GM03348 (cell line): ENCODE measurements at places on chromosomes 11 and 22.

DNA sequence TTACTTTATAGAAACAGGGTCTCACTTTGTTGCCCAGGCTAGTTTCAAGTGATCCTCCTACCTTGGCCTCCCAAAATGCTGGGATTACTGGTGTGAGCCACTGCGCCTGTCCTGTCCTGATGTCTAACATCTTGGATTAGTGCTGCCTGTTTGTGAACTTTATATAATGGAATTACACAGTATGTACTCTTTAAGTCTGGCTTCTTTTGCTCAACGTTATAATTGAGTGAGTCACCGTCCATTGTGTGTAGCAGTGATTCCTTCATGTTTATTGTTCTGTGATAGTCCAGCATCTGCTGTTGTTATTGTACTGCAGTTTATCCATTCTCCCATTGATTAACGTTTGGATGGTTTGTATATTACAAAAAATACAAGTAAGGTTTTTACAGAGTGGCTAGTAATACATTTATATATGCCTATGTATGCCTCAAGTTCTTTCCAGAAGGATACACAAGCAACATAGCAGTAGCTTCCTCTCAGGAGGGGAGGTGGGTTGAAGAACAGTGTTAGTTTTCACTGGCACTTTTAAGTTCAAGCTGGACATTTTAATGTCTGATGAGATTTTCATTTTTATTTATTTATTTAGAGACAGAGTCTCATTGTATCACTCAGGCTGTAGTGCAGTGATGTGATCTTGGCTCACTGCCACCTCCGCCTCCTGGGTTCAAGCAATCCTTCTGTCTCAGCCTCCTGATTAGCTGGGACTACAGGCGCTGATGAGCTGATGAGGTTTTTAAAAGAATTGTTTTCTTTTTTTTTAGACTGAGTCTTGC lies 25.2 kb upstream of the MICALL1 start:
- no peak for DNase-seq

DNA sequence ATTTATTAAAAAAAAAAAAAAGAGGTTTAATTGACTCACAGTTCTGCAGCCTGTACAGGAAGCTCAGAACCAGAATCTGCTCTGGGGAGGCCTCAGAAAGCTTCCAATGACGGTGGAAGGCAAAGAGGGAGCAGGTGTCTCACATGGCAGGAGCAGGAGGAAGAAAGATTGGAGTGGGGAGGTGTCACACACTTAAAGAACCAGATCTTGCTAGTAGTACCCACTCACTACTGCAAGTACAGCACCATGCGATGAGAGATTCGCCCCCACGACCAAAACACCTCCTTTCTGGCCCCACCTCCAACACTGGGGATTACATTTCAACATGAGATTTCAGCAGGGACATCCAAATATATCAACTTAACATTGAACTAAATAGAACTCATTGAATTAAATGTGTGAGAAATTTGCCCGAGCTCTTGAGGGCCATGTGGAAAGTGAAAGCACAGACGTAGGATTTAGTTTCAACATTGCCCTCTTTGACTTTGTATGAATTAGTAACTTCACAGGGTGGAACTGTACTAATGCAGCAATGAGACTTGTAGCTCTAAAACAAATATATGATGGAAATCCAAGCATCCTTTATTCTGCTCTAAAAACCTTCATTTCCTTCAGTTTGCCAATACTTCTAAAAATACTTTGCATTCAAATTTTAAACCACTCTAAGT lies 628.2 kb downstream of the FAM181B start:
- DNase-seq, result no peak

- no peak for DNase-seq
Measured at GRCh38 chr11:41392596-41392995, 66.9 kb downstream of the LRRC4C start.

DNA sequence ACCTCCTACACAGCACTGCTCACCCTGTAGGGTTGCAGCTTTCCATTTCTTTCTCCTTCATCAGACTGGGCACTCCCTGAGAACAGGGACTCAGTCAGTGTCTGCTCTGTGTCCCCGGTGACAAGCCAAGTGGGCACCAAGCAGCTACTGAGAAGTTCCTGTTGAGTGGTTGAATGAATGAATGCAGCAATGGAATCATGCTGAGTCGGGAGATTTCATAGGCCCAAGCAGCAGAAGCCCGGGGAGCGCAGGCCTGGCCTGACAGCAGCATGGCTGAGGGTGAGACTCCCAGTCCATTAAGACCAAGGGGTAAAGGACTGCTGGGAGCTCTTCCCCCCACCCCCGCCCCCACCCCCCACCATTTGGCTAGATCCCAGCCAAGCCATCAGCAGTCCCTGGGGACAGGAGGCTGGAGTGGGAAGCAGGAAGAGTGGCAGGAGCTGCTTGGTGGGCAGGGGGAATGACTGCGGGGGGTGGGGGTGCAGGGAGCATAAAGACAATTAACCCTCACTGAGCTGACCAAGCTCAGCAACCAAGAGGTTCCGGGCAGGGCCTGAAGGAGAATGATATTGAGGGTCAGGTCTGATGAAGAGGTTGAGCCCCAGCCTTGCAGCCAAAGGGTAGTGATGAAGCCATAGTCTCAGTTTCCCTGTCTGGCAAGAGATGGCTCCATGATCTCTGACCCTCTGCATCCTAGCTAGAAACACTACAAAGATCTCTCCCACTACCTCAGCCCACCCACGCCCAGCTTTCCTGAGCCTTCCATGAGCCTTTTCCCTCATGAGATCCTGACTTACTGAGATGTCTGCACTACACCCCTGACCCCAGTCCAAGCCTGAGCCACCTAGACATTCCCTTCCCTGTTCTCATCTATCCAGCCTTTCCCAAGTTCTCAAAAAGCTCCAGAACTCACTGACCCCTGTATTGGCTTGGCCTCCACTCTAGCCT lies 2.8 kb downstream of the PDE2A start:
- DNase-seq, result no peak

- DNase-seq, result no peak
Measured at GRCh38 chr11:41206388-41206787, 253.1 kb downstream of the LRRC4C start.

GRCh38 chr11:100695911-100696310 lies 8.8 kb downstream of the ARHGAP42 start:
- no peak for DNase-seq

DNA sequence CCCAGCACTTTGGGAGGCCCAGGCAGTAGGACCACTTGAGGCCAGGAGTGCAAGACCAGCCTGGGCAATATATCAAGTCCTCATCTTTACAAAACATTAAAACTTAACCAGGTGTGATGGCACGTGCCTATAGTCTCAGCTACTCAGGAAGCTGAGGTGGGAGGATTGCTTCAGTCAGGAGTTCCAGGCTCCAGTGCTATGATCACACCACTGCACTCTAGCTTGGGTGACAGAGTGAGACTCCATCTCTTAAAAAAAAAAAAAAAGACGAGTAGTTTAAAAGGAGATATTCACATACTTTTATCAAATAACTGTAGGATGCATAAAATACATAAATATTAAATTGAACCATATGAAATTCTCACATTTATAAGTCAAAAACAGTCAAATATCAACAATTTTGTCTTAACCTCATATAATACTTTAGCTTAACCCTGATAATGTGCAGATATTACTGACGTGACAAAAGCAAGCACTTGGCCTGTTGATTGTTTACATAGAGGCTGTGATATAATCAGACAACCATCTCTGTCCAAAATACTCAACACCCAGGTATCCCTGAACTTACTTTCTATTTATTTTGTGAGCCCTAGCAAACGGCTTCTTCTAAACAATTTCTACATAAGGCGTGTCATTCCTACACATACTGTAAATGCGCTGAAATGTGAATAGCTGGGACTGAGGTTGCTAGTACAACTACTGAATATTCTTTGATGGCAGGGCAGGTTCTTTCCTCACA lies 57.0 kb downstream of the PRCP start:
- no peak for DNase-seq

- DNase-seq, result no peak
Measured at GRCh38 chr11:132264616-132265015, 894.2 kb downstream of the NTM start.

DNA sequence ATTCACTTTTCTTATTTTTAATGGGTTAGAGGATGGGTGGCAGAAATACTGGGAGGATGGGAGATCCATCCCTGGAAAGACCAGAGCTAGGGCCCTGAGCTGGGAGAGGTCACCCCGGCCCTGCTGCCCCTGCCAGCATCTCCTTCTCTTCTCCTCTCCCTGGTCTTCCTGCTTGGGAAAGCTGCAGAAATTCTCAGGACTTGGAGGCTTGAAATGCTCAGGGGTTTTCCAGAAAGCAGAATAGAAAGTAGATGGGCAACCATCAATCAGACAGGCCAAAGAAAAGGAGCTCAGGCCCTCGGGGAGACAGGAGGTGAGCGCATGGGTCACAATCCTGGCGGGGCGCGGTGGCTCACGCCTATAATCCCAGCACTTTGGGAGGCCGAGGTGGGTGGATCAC lies 1.5 kb downstream of the APOBEC3H start:
- no peak for DNase-seq

GRCh38 chr11:29131055-29131454 lies 885.8 kb downstream of the KCNA4 start:
- DNase-seq, result no peak

DNA sequence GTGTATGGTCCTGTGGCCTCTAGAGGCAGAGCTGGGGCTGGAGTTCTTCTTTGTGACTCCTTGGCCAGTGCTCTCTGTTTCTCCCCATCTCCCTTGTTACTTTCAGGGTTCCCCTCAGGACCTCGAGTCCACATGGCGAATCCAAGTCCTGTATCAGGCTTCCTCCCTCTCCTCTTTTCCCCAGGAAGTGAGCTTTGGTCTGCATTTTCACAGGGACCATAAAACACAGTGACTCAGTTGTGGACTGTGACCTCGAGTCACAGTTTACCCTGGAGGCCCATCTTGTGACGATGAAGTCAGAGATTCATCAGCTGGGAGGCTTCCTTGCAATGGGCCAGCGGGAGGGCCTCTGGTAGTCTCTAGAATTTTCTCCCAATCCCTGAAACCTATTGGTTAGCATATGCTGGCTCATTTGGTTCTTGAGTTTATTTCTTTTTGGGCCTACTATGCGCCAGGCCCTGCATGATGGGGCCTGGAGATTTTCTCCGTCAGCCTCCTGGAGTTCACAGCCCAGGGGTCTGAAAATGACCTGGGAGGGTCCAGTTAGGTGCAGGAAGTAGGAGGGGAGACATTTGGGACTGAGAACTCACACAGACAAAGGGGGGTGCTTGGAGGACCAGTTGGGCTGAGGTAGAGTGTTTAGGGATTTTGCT lies 100.8 kb downstream of the KIAA1671 start:
- no peak for DNase-seq

DNA sequence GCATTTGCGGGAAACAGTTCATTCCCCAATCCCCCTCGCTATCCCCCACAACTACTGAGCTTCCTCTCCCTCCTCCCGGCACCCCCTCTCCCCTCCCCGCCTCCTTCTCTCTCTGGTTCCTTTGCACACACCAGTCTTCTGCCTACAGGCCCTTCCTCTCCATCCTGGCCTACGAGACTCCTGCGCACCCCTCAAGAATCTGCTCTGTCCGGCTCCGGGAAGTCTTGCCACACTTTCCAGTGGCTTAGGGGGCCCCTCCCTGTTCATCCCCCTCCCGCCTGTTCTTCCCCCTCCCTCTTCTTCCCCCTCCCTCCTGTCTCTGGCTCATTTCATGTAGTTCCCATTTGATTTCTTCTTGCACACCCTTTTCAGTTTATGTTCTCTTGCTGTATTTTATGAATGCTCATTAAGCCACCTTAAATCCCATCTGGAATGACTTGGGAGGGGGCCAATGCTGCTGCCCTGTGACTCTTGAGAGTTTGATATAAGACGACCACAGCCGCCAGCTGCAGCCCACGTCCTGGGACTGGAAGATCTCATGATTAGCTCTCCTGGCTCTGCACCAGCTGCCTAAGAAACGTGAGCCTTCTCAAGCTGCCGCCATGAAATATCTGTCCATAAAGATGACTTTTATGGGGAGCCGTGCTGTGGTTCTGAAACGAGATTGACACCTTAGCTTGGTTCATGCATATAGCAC lies 50.9 kb downstream of the RPS6KA4 start:
- DNase-seq, result no peak

- DNase-seq, result no peak
Measured at GRCh38 chr22:42643634-42644421, 3.4 kb upstream of the ATP5MGL start.

DNA sequence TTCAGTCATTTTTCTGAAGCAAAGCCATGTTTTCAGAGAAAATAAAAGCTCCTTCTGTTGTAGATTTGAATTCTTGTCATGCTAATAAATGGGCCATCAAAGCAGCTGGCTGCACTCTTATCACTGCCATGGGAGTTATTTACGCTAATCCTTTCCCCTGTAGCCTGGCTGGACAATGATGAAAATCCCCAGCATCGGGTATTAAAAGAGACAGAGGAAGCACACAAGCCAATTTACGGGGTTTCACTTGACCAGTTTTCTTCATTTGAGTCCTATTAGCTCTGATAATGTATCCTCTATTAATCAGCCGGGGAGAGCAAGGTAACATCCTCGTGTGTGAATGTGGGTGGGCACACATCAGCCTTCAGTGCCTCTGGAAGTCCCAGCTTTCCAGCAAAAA lies 470.2 kb upstream of the API5 start:
- no peak for DNase-seq

DNA sequence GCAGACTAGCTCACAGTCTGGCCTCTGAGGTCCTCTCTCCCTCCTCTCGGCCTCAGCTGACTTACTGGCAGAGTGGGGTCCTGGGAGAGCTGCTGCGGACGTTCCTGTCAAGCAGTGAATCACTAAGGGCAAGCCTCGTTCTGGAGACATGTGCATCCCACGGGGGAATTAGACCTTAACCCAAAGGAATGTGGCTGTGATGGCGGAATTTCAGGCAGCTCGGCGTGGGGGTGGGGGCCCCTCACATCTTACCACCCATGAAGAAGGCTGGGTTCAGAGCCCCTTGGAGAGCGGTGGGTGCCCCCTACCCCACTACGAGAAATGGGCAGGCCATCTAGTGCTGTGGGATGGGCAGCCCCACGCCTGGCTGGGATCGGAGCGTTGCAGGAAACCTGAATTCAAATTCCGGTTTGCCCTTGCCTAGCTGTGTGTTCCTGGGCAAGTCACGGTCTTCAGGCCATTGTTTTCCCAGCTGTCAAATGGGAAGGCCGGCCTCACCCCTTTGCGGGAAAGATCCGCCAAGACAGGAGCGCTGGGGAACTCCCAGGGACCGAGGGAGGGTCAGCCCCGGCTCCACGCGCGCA lies 554 bp downstream of the LRRC32 start:
- peak; percentile 90 for DNase-seq

DNA sequence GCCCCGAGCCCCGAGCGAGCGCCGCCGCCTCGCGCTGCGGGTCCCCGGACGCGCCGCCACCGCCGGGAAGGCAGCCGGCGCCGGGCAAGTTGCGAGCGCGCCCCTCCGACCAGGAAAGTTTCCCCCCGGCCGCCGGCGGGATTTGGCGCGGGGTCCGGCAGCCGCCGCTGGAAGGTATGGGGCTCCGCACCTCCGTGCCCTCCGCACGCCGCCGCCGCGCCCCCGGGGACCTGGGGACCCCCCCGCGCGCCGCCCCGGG lies 281 bp downstream of the TSPAN18 start:
- no peak for DNase-seq

DNA sequence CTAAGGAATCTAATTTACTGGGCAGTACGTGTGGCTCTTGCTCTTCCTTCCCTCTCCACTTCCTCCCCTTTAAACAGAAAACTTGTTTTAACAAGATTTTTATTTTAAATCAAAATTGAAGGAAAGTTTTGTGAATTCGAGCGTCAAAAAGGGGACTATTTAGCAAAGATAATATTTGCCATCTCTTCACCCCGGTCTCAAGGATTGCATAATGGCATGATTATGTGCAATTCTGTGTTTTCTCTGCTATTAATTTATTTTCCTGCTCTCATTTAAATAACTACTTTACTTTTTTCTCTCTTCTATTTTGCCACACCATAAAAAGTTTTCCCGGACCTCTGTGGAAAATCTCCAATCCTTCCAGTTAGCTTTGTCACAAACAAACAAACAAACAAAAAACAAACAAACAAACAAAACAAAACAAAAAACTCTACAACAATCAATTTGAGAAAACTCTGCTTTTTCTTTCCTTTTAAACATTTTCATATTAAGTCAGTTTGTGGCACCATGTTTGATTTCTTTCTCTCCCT lies 10.2 kb upstream of the PAX6 start:
- DNase-seq, result no peak
